Activated T-helper 2 cell treated with anti-CD3 and anti-CD28 coated beads, Interferon-gamma antibody, Interleukin-2, Interleukin-4, amounts not matched to agents 10 μg/mL and 5 μg/mL and 100 μg/mL, durations not matched to agents 14 hours and 24 hours and 36 hours (primary cell): ENCODE measurements at places on chromosomes 1 and 21. TPM values are rescaled to one million over a fixed set of nuclear protein-coding genes. Genes with fewer than 3 reads are reported as not detected.
A peak's percentile ranks its signal among the peaks of the same experiment; 100 is the strongest.

DNA sequence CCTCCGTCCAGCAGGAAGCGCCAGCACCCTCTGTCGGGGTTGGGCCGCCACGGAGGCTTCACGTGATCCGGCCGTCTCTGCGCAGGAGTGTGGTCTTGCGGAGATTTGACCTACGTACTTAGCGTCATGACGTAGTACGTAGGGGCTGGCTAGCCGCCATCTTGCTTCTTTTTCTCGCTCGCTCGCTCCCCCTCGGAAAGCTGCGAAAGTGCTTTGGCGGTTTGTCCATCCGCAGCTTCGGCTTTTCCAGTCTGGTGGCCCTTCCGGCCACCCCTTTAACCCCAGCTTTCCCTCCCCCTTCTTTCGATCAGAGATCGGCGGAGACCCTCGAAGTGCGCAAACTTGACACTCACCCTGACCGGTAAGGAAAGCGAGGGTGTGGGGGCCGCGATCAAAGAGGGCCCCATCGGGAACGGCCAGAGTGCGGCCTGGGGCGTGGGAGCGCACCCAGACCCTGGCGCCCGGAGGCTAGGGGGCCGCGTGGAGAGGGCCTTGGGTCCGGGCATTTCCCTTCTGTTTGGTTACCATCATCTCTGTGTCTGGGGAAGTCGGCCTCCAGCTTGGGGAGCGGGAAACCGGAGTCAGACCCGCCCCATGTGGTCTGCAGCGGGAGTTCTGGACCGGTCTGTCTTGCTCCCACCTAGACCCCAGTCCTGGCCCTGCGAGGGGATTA is at the start of gene PRRC2C:
PRRC2C (plus strand) TSS at position 156 of the 673 bp plus-strand sequence. CDS start 26,559 bp downstream, outside the sequence.
- peak within 1 kb of the TSS; percentile 91 for H3K27ac ChIP-seq
- H3K27me3 ChIP-seq: no peaks in the 10 kb centered on the region

DNA sequence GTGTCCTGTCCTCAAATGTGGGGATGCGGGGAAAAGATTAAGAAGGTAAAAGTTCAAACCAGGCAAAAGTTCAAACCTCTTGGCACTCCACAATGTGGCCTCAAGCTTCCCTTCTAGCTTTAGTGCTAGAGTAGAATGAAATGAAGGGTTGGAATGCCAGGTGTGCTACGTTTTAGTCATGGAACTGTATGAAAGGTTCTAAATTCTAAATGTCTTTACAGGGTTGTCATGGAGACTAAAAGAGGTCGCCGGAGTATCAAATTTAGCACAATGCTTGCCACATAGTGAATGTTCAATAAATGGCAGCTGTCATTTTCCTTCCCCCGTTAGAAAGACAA is 57.2 kb upstream of the LRRC8D start:
- peak overlapping the region; percentile 89 for H3K4me3 ChIP-seq
- peak overlapping the region; percentile 95 for H3K27ac ChIP-seq
- no peaks in the 10 kb centered on the region for H3K27me3 ChIP-seq
- H3K4me1 ChIP-seq: peaks cover 50% of the 10 kb centered on the region

FAM229A gene
- total RNA-seq: 5.4 and 6.1 TPM in 2 replicates

GRCh38 chr21:38930066-38930465 is 124.3 kb downstream of the ETS2 start:
- H3K4me1 ChIP-seq: peaks cover 29% of the 10 kb centered on the region
- no peaks in the 10 kb centered on the region for H3K27me3 ChIP-seq
- DNase-seq: no peak
- H3K4me3 ChIP-seq: no peak overlapping the region
- peaks cover 6% of the 10 kb centered on the region for H3K36me3 ChIP-seq

DNA sequence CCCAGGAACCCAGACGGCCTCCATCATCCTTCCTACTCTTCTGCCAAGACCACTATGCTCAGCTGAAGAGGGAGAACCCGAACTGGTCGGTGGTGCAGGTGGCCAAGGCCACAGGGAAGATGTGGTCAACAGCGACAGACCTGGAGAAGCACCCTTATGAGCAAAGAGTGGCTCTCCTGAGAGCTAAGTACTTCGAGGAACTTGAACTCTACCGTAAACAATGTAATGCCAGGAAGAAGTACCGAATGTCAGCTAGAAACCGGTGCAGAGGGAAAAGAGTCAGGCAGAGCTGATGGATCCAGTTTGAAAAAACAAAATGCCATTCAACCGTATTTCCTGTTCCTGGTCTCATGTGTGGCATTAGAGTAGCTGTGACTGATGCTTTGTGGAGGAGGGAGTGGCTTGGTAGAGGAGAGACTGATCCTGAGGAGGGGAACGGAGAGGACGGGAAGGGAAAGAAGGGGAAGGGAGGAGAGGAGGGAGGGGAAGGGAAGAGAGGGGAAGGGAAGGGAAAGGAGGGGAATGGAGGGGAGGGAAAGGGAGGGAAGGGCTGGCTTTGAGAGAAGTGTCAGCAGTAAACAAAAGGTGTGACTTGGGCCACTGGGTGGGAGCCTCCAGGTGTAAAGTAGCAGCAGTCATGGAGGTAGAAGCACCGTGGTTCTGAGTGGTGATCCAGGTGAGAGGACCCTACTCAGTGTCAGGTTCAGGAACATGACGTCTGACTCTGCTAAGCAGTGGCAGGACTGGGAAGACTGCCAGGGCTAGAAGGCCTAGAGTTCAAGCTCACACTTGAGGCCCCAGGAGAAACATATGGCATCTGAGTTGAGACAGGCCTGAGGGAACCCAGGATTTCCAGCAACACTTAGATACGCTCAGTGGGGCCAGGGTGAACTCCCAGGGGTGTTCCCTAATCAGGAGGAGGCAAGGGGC is 846 bp downstream of the HMGB4 start:
- H3K4me3 ChIP-seq: no peak overlapping the region
- DNase-seq: no peak
- H3K27ac ChIP-seq: no peak overlapping the region

GRCh38 chr21:37357691-37358090 is 8.9 kb upstream of the DYRK1A start:
- DNase-seq: no peak
- peaks cover 8% of the 10 kb centered on the region for H3K4me1 ChIP-seq
- H3K27me3 ChIP-seq: peaks cover 14% of the 10 kb centered on the region

DNA sequence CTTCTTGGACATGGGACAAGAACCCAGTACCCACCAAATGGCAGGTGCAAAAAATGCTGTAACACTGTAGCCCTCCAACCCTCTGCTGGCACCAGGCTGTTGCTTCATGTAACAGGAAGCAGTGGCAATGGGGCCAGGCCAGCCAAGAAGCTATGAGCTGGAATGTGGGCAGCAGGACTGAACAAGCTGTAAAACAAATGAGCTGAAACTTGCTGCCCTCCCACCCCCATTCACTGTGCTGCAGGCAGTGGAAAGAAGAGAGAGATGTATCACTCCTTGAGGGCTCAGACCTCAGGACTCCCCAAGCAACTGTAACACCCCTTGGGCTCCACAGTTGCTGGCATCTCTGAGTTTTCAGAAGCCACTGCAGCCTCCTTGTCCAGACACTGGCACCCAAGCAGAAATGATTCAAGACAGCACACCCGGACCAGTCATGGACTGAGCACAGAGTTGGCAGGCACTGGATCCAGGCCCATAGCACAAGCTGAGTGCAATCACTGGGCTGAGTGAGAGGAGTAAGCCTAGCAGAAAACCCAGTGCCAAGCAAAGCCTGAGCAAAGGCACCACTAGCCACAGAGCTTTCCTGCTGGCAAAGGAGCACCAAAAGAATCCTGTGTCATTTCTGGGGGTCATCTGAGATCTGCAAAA is 321.4 kb upstream of the CXADR start:
- H3K27ac ChIP-seq: no peak overlapping the region
- no peaks in the 10 kb centered on the region for H3K27me3 ChIP-seq
- H3K4me3 ChIP-seq: no peak overlapping the region
- H3K36me3 ChIP-seq: no peaks in the 10 kb centered on the region

DIO1 gene
- not detected in 2 replicates for total RNA-seq

SLC30A2 gene
- not detected in 2 replicates for total RNA-seq

IGSF9 gene
- total RNA-seq: not detected in 2 replicates

- H3K27ac ChIP-seq: peak overlapping the region; percentile 39
- no peaks in the 10 kb centered on the region for H3K36me3 ChIP-seq
- no peak overlapping the region for H3K4me3 ChIP-seq
- no peak for DNase-seq
- H3K27me3 ChIP-seq: no peaks in the 10 kb centered on the region
These were observed 23.7 kb downstream of the IL23R start for GRCh38 chr1:67189953-67190352.

DNA sequence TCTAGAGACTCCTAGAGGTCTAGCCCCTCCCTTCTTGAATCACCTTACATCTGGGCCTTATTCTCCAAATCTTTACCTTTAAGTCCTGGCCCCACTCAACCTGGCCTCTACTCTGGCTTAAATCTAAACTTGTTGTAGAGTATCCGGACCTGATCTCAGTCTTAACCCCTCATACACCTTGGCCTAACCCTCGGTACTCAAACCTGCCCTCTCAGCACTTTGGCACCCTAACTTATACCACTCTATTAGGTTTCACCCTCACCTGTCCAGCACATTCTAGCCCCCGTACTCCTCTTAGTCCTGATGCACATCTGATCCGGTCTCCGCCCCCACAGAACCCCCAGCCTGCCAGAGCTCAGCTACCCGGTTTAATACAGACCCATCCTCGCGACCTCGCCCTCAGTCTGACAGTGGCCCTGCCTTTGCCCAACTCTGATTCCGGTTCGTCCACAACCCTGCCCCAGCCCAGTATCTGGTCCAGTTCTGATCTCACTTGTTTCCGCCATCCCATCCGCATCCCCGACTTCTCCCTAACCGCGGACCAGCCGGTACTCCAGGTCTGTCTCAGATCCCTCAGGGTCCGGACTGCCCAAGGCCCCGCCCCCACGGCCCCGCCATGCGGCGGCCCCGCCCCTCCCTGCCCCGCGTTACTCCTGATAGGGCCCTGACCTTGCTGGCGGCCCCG is 1.5 kb downstream of the TRIM62 start:
- no peaks in the 10 kb centered on the region for H3K36me3 ChIP-seq
- H3K4me3 ChIP-seq: peak overlapping the region; percentile 80
- DNase-seq: no peak
- H3K4me1 ChIP-seq: peaks cover 23% of the 10 kb centered on the region
- peaks cover 20% of the 10 kb centered on the region for H3K27me3 ChIP-seq

FAM163A gene
- total RNA-seq: not detected in 2 replicates

DNA sequence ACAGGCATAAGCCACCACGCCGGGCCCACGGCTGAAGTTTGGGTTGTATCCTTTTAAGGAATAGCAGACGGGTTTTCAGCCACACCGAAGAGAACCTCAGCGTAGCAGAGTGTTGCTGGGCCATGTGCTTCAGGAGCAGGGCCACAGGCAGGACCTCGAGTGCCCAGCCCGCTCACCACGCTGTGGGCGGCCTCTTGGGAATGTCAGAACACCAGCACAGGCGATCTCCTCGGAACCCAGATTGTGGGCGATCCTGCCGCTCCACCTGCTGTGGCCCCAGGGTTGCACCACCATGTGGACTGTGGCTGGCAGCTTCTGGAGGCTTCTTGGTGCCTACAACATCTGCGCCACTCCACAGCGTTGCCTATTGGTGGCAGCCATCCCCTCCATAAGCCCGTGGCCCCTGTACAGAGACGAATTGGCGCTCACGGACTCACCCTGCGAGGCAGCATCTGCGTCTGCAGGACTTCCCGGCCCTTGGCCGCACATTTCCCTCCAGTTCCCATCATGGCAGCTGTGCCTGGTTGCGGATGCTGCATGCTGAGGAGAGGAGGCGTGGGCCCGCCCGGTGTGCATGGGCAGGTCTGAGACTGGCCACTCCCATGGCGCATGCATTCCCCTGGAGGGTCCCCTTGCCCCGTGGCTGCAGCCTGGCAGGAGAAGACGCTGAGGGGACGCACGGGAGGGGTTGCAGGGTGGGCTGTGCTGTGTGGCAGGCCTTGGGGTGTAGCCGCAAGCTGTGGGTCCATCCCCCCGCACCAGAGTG is 69.3 kb downstream of the SKI start:
- no peak overlapping the region for H3K4me3 ChIP-seq
- peaks cover 18% of the 10 kb centered on the region for H3K36me3 ChIP-seq
- peaks cover 52% of the 10 kb centered on the region for H3K4me1 ChIP-seq
- no peaks in the 10 kb centered on the region for H3K27me3 ChIP-seq

PAPPA2 gene
- total RNA-seq: 0.05 TPM in 1 of 2 replicates, not detected in the other

RGS16 gene
- total RNA-seq: 50.2 and 50.5 TPM in 2 replicates

DNA sequence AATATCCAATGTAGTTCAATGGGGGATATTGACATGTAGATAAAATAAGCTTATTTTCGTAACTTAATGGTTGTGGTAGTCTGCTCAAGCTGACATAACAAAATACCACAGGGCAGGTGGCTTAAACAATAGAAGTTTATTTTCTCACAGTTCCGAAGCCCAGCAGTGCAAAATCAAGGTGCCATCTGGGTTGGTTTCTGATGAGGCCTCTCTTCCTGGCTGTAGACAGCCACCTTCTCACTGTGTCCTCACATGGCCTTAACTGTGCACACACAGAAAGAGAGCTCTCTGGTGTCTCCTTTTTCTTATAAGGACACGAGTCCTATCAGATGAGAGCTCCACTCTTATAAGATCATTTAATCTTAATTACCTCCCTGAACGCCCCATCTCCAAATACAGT is 64.8 kb upstream of the IPO9 start:
- H3K27me3 ChIP-seq: peaks cover 7% of the 10 kb centered on the region
- no peak overlapping the region for H3K27ac ChIP-seq
- DNase-seq: no peak
- no peak overlapping the region for H3K4me3 ChIP-seq
- no peaks in the 10 kb centered on the region for H3K36me3 ChIP-seq

- no peaks in the 10 kb centered on the region for H3K27me3 ChIP-seq
- peak overlapping the region; percentile 14 for H3K27ac ChIP-seq
These were observed 31.1 kb downstream of the EEIG2 start for GRCh38 chr1:108590957-108591356.

WASF2 gene
- total RNA-seq: 125 and 128 TPM in 2 replicates

- DNase-seq: no peak
- peak overlapping the region; percentile 39 for H3K27ac ChIP-seq
- H3K4me3 ChIP-seq: no peak overlapping the region
- peaks cover 28% of the 10 kb centered on the region for H3K4me1 ChIP-seq
These were observed 38.7 kb downstream of the DSTYK start for GRCh38 chr1:205172729-205173366.

GRCh38 chr1:30844631-30845030 is 63.9 kb downstream of the SDC3 start:
- no peak overlapping the region for H3K4me3 ChIP-seq
- H3K27me3 ChIP-seq: peaks cover 48% of the 10 kb centered on the region
- H3K4me1 ChIP-seq: no peaks in the 10 kb centered on the region
- DNase-seq: no peak
- no peak overlapping the region for H3K27ac ChIP-seq
